ENCODE measurements at places on chromosomes 1 and 21.

DNA sequence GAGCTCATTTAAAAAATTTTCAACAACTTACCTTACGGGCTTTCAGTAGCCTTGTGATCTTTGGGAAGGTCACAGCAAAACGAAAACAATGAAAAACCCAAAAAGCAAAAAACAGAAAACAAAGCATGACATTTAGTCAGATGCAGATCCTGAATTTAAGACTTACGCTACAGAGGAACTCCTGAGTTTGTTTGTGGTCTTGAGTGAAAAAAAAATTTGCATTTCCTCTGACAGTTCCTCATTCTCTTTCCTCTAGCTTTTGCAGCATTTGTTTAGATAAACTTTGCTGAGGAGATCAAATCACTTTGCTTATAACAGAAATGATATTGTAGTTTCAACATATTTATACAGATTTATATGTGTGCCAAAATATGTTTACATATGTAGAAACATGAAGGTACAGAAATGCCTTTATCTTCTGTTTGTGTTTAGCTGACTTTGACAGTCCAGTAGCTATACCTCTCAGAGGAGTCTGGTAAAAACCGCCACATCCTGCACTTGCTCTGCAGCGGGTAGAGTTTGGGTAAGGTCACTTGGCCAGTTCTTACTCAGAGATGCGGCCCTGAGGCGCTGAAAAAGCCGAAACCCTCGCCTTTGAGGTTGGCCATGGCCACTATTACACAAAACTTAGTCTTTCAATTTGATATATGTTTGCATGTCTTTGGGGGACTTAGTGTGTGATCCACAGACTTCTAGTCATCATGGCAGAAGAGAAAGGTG is 142.5 kb downstream of the TNR start:
- no peak for DNase-seq

GRCh38 chr1:71464016-71464415 is 383.2 kb upstream of the ZRANB2 start:
- no peak for DNase-seq

DNA sequence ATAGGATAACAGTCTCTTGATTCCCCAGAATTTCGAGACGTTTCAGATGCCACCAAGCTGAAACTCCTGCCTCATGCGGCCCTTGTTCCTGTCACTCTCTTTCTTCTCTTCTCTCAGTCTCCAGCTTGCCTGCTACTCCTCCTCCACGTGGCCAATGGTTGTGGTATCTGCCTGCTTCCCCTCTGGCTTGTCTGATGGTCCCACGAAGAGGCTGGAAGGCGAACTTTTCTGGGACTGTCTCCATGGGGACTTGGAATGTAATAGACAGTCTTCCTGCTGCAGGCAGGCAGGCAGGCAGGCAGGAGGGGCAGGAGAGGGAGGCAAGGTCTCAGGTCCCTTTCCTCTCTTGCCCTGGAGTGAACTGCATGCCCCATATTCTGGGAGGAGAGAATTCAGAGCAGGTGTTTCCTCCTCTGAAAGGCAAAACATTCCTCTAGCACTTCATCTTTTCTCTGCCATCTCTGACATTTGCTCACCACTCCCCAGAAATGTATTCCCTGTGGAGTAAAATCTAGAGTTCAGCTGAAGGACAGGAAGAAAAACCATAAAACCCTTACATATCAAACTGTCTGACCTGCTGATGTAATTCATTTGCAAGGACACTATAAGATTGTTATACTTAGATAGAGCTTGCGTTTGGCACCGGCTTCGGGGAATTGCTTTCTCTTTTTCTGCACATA is 64.1 kb upstream of the GNG12 start:
- DNase-seq, result no peak

- no peak for DNase-seq
Measured at GRCh38 chr1:40401473-40402201, 28.1 kb downstream of the SMAP2 start.

DNA sequence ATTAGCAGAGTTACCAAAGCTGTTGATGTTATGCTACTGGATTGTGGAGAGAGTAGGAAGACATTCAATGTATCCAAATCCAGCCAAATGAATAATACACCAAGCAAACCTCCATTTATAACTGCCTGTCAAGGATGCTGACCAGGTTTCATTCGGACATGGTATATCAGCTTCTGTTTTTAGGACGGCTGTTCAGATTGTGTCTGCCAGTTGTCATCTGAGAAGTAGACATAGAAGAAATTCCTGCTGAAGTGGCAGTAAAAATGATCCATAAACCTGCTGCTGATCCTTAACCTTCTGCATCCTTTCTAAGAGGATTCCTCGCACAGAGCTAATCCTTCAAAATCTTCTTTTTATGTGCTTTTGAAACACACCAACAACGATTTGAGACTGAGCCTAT is 663.6 kb upstream of the PLXNA2 start:
- DNase-seq, result no peak

GRCh38 chr21:31103571-31104265 is 65.4 kb upstream of the KRTAP19-8 start:
- DNase-seq, result no peak

DNA sequence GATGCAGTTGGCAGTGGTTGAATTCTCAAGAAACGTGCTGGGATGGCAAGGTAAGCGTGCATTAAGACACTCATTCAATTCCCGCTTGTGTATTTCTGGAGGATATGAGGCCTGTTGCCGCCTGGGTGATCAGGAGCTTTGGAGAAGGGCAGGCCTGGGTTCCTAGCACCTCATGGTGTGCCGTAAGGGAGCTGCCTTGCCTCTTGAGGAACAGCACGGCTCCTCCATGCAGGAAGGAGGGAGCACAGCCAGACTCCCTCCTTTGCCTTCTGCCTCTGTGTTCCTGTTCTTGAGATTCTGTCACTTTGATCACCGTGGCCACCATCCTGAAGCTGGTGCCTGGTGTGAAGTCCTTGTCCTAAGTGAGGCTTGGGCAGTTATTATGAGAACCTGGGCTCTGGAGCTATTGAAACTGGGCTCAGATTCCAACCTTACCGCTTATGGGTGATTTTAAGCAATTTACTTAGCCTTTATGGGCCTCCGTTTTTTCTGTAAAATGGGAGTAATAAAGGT is 18.3 kb downstream of the SLFNL1 start:
- DNase-seq, result no peak

GRCh38 chr1:58783090-58783992 is 506 bp downstream of the JUN start:
- no peak for DNase-seq

GRCh38 chr21:21246007-21246406 is 247.8 kb downstream of the NCAM2 start:
- DNase-seq, result no peak

DNA sequence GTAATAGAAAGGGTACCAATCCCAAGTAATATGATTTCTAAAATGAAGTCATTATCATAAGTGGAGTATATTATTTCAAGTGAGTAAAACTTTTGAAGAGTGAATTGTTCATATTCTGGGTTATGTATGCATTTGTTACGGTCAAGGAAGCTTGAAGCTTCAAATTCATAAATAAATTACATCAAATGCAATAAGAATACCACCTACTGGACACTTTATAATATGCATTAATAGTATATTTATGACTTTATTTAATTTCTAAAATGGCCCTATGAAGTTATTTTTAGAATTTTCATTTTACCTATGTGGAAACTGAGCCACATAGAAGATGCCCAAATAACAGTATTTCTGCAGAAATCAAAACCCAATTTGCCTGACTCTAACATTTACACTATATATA is 260.6 kb downstream of the SMYD3 start:
- no peak for DNase-seq
